Small intestine (tissue), 16 donors: ENCODE measurements at places on chromosomes 16 and 17. TPM values are rescaled to one million over a fixed set of nuclear protein-coding genes. Genes with fewer than 3 reads are reported as not detected.

PFN1 gene
- 501 TPM for polyA plus RNA-seq

TBC1D3I gene
- not detected for polyA plus RNA-seq

CCDC78 gene
- polyA plus RNA-seq: 0.72 TPM

PYY gene
- not detected for polyA plus RNA-seq

SRL gene
- polyA plus RNA-seq: 2.9 TPM

CLEC3A gene
- polyA plus RNA-seq: not detected

TERF2IP gene
- 28.6 TPM for polyA plus RNA-seq

SSTR5 gene
- polyA plus RNA-seq: 0.24 TPM

ALDH3A1 gene
- polyA plus RNA-seq: 3.8 TPM
